Left hindlimb (tissue), 1 donor: ENCODE measurements at places on chromosomes 16 and 17.

DNA sequence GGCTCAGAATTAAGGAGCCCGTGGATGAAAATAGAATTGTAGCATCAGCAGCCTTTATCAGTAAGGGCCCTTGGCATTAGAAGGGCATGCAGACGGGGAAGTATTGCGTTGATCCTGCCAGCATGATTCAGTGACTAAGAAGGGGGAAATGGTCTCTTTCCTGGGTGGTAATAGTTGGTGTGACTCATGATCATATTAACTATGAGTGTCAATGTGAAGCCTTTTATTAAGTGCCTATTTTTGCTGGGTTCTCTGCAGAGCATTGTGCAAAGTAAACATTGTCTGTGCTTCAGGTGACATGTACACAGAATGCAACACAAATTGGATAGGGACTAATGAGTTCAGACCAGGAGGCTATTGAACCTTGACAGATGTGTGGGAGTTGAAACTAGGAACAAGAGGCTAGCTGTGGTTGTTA lies 24.5 kb downstream of the RCVRN start:
- no peak for DNase-seq

- DNase-seq = no peak
Measured at GRCh38 chr17:7132511-7133094, 18.0 kb upstream of the ASGR2 start.

DNA sequence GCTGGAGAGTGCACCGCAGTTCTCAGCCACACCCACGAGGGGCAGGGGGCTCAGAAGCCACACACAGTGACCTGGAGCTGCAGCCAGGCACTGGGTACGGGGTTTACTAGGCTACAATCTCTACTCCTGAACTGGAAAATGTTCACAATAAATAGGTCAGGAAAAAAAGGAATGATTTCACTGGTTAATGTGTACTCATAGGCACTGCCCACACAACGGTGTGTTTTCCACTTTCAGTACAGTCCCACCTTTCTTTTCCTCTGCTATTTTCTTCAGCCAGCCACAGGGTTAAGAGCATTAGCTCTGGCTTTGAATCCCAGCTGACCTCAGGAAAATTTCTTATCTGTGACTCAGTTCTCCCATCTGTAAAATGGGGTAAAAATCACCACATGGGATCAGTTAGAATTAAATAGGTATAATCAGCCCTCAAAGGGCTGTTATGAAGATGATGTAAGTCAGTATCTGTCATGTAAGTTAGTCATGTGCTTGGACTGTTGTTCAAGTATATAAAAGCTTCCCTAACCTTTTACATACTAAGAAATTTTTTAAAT lies 35.7 kb downstream of the ZCCHC14 start:
- DNase-seq = no peak

GRCh38 chr17:56313201-56313600 lies 159.9 kb downstream of the ANKFN1 start:
- no peak for DNase-seq

GRCh38 chr16:57809276-57810196 lies 7.2 kb upstream of the KIFC3 start:
- no peak for DNase-seq
